ENCODE measurements at places on chromosomes 1 and 21.

- DNase-seq, result no peak
Observed at GRCh38 chr1:7218210-7218832, 433.1 kb downstream of the CAMTA1 start.

GRCh38 chr1:169959686-169960085 is 66.0 kb upstream of the SCYL3 start:
- DNase-seq, result no peak

DNA sequence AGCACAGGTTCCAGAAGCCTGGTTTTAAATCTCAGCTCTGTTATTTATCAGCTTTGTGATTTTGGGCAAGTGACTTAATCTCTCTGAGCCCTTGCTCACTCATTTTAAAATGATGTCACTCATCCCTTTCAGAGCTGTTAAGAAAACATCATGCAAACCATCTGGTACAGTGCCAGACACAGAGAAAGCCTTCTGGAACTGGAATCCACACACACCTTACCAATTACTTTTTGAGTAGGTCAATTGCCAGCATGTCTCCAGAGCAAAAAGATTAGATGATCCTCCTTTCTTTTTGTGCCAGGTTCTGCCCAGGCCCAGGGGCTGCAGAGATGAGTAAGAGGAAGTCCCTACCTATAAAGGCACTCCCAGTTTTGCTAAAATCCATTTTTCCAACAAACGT is 61.3 kb downstream of the ROR1 start:
- no peak for DNase-seq

GRCh38 chr21:26055841-26056264 is 114.7 kb downstream of the APP start:
- no peak for DNase-seq

DNA sequence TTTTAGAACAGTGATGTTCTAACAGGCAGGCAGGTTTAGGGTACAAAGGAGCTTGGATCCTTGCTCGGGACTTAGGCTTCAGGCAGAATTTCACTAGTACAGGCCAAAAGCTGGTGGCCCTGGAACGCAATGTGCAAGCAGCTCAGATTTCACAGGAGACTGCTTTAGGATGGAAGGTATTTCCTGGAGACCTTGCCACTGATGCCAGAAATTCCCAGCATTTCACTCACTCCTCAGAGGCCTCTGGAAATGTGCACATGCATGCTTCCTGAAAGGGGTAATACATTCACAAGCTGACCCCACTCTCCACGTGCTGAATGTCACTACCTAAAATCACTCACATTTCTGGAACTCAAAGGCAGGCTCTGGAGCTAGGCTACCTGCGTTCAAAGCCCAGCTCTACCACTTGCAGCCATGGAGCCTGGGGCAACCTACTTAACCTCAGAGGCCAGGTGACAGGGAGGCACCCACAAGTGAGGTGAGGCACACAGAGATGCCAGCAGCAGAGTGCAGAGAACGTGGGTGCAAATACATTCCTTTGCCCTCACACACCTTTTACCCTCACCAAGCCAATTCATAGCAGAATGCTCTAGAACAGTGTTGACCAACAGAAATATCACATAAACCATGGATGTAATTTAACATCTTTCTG is 56.5 kb downstream of the CDC7 start:
- DNase-seq, result no peak

- DNase-seq, result no peak
Observed at GRCh38 chr1:101175886-101176285, 60.9 kb upstream of the S1PR1 start.

DNA sequence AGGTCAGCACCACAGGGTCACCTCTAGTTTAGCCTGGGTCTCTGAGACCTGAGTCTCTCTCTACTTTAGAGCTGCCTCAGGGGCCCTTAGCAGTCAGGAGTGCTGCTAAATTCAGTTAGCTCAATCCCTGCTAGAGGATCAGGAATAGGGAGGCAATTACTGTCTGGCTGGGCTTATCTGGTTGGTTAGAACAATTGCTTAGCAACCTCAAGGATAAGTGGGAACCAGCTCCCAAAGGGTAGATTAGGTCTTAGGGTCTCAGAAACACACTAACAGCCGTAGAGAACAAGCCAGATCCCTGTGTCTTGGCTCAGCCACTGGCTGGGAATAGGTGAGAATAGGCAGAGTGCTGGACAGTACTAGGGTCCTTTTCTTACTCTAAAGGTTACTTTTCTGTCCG is 7.7 kb downstream of the PM20D1 start:
- no peak for DNase-seq

DNA sequence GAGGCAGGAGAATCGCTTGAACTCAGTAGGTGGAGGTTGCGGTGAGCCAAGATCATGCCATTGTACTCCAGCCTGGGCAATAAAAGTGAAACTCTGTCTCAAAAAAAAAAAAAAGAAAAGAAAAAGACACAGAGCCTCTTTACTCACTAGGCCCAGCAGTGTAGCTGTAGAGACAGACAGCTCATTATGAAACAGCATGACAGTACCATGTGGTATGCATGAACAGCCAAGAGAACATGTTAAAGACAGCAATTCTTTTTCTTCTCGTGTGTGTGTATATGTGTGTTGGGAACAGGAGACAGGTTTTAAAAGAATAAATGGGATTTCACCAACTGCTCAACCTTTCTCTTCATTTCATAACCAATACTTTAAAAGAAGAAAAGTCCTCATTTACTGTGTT is 118.8 kb downstream of the PIK3R3 start:
- DNase-seq, result no peak

DNA sequence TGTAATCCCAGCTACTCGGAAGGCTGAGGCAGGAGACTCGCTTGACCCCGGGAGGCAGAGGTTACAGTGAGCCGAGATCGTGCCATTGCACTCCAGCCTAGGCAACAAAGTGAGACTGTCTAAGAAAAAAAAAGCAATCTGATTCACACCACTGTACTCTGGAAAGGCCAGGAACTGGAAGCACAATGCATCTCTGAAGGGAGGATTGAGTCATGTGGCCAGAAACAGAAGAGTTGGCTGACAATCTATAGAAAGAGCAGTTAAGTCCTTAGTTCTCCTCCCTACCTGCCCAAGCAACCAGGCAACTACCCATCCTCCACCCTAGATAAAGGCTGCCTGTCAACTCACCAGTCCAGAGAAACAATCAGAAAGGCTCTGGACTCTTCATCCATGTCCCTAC is 45.9 kb downstream of the PIK3R3 start:
- DNase-seq, result no peak

DNA sequence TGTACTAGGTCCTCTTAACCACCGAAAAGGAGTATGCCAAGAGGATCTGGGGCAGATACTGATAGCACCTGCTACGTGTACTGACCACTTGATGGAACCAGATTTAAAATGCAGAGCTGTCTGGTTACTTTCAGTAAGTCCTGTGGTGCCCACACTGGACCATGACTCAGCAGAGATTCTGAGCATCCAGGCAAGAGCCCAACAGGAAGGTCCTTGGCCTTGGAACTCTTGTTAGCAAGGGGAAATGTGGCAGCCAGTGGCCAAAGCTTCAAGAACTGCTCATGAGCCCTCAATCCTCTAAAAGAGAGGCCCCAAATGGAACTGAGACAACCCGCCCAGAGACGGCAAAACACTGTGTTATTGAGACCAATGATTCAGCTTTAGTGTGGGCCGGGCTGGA is 4.2 kb upstream of the GJB5 start:
- peak; percentile 20 for DNase-seq

DNA sequence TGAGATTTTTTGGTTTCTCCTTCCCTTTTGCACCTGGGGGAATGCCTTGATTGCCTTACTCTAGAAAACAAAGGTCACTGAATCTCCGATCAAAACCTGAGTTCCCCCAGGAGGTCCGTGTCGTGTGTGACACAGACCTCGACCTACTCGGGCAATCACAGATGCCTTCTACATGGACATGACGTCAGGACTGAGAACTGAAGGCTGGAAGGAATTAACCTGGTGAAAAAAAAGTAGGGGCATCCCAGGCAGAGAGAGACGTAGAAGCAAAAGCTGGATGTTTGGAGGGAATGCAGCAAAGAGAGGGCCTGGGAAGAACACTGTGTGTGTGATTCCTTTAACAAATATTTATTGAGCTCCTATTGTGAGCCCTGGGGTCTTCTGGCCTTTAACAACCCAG is 178.0 kb downstream of the PRDM2 start:
- no peak for DNase-seq

- DNase-seq, result no peak
Observed at GRCh38 chr1:63651161-63651701, 58.0 kb downstream of the PGM1 start.

DNA sequence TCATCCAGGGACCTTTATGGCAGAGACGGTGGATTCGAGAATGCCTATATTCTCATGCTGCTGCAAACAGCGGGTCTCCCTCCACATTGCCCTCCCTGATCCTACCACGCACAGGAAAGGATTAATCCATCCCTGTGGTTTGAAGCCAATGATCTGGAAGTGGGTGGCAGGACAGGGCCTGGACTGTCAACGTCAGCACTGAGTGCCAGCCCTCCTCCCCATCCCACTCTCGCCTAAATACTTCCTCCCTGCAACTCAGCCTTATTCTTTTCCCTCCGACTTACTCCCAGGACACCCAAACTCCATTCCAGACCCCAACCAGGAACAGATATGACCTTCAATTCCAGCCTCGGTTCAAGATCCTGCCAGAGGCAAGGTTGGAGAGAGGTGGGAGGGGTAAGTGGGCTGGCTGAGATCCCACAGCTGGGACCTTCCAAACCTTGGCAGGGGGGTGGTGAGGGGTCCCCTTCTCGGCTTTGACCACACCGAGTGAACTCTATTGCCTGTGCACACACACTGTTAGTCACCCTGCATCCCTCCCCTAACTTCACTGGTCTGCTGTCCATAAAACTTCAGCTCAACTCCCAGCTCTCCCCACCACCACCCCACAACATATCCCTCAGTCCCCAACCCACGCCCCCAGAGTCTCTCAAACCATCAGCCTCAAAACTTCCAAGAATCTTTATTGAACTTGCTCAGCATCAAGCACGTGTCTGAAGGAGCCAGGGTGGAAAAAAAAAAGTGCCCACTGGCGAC is 2.4 kb upstream of the S100A5 start:
- DNase-seq, result no peak

DNA sequence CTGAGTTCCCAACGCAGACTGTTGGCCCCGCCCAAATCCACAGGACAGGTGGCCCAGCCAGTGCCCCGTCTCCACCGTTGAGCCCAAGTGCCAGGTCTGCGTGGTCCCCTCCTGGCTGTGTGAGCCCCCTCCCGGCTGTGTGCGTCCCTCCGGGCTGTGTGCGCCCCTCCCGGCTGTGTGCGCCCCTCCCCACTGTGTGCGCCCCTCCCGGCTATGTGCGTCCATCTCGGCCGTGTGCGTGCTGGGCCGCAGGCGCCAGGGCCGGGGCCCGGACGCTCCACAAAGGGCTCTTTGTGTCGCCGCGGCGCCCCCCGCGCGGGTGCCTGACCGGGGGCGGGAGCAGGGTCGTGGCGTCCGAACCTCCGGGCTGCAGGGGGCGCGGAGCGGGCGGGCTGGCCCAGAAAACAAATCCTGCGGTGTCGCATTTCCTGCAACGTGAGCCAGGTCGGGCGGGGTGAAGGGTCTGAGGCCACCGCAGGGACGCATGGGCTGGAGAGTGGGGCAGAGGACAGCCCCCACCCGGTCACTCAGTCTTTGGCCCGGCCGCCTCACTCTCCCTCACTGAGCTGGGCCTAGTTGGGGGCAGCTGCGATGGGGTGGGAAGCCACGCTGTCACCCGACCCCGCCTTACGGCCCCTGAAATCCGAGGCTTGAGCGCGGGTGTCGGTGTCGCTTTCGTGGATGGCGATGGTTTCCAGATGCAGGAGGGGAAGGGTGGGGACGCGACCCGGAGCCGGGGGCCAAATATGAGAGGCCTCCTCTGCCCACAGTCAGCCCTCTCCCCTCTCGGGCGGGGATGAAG is 18.8 kb downstream of the TNFRSF25 start:
- no peak for DNase-seq

DNA sequence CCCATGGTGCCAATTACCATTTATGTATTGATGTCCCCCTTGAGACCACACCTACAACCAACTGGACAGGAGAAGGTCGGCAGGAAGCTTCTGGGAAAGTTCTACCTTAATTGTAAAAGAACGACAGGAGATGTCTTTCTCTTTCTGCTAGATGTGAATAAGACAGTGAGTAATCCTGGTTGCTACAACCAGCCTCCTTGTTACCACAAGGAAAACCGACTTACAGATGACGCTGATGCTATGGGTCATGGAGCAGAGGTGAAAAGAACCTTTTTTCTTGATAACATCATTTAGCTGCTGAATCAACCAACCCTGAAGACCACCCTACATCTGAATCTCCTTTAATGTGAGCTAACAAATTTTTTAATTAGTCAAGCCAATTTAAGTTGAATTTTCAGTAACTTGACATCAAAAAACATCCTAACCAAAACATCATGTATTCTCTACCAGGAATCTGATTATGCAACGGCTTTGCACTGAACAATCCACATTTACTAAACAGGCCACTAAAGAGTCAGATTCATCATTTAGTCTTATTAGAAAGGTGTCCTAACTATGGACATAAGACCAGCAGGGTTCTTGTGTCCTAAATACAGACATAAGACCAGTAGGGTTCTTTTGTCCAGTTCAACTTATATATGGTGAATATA is 23.0 kb downstream of the RGS2 start:
- no peak for DNase-seq

DNA sequence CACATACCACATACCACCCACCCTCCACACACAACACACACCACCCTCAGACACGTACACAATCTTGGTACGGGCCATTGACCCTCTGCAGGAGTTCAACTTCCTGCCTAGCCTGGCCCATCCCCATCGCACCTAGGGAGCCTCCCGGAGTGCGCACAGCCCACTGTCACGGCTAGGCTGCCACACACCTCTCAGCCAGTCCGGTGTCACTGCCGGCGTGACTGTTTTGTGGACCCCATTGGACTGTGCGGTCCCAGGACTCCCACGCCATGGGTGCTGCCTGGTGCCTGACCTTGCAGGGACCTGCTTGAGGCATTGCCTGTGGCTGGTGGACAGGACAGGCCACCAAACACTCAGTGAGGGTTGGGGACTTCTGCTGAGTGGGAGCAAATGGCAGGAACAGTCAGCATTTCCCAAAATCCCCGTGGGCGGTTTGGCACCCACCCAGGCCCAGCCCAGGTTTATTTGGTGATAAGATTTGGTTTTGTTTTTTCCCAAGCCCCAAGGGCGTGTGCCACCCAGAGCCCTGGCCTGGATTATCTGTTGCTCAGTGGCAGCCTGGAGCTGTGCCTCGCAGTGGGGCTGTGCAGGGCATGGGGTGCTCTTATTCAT is 27.7 kb downstream of the RAB7B start:
- no peak for DNase-seq

- no peak for DNase-seq
Observed at GRCh38 chr1:234123867-234124266, 219.4 kb downstream of the SLC35F3 start.

GRCh38 chr1:4002741-4003140 is 102.7 kb upstream of the C1orf174 start:
- DNase-seq, result no peak

DNA sequence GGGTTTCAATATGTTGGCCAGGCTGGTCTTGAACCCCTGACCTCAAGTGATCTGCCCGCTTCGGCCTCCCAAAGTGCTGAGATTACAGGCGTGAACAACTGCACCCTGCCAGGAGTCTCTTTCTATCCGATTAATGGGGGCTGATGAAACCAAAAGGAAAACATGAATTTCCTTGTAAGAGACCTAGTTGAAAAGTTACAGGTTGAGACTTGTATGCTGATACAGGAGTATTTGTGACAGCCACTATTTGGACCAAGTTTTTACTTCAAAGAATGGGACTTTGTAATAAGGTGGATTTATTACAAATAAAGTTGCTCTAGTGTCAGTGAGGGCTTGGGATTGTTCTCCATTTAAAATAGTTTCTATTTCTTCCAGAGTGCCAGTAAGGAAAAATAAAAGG is 43.6 kb upstream of the TMEM61 start:
- DNase-seq, result no peak

- no peak for DNase-seq
Observed at GRCh38 chr1:27237112-27237511, 2.7 kb downstream of the WDTC1 start.

GRCh38 chr1:161725908-161726472 is 4.6 kb downstream of the FCRLB start:
- peak; percentile 42 for DNase-seq
